ENCODE measurements at places on chromosomes 12 and 14.

- DNase-seq = no peak
Measured at GRCh38 chr12:130394906-130395305, 57.2 kb downstream of the PIWIL1 start.

DNA sequence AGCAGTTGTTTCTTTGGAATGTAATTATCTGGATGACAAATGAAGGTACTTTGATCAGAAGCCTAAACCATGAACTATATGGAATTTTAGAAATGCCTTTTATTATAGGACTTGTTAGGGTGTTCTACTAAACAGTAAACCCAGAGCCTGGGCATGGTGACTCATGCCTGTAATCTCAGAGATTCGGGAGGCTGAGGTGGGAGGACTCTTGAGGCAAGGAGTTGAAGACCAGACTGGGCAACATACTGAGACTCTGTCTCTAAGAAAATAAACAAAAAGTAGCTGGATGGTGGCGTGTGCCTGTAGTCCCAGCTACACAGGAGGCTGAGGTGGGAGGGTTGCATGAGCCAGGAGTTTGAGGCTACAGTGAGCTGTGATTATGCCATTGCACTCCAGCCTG is 23.9 kb downstream of the PALS1 start:
- DNase-seq = no peak

DNA sequence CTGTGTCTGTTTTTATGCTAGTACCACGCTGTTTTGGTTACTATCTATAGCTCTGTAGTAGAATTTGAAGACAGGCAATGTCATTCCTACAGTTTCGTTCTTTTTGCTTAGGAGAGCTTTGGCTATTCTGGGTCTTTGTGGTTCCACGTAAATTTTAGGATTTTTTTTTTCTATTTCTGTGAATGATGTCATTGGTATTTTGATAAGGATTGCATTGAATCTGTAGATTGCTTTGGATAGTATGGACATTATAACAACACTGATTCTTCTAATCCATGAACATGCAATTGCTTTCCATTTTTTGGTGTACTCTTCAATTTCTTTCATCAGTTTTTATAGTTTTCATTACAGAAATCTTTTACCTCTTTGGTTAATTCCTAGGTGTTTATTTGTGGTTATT is 345.2 kb downstream of the TMEM121 start:
- no peak for DNase-seq

DNA sequence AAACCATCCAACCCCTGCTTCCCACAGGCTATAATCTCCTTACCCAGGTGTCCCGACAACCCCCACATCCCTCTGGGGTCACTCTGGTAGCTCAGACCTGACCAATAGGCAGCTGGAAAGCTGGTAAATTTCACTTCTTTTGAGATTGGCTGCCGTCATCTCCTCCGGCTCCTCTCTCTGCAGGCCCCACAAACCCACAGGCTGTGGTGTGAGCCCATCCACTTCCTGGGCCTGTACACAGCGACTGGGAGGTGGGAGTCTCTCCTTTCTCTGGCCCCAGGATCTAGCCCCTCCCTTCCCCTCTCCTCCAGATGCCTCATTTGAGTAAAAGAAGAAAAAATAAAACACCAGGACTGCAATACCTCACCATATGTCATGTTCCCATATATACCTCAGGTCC is 709 bp downstream of the INHBC start:
- no peak for DNase-seq

DNA sequence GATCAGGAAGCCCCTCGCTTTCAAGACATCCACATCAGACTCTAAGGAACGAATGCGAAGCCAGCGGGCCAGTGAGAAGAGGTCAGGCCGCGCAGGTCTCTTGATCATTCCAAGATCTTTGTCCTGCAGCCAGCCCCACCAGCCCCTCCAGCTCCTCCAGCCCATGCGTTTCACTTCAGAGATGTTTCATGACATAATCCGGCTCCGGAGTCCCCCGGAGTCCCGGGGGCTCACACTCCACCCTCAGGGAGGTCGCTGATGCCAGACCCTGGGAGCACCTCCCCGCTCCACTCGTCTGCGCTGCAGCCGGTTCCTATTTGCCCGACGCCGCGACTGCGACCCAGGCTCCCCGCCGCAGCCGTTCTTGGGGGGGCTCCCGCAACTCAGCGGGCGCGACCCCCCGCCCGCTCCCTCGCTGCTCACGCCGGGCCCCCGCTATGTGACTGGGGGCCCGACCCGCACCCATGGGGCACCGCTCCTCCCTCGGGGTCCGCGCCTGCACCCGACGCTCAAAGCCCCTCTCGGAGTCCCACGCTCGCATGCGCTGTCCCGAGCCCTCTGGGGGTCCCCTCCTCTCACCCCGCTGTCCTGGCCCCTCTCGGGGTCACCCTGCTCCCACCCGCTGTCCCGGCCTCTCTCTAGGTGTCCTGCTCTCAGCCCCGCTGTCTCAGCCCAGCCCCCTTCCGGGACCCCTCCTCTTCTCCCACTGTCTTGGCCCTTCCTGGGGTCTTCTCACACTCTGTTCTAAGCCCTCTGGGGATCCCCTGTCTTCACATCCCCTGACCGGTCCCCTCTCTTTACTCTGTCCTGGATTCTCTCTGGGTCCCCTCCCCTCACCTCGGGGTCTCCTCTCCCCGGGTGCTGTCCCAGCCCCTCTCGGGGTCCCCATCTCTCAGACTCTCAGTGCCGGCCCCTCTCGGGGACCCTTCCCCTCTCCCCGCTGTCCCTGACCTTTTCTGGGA is 1.1 kb downstream of the TAOK3 start:
- DNase-seq = no peak

DNA sequence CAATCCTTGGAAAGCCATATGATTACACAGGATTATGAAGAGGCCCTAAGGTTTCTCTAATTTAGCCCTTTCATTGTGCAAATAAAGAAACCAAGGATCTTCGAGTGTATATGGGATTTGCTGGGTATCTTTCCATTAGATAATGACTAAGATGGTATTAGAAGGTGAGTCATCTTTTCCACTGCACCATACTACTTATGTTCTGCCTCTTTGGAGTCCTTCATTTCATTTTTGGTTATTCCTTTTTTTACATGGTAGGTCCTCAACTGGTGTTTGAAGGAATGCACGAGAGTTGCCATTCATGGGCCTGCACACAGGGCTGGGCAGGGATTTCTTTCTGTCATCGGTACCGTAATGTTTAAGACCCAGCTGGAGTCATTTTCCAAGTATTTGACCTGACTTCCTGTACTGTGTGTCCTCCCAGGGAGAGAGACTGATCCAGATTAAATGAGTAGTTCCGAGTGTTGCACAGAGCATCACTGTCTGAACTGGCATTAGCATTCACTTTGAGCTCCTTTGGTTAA is 85.7 kb downstream of the BORCS5 start:
- no peak for DNase-seq

DNA sequence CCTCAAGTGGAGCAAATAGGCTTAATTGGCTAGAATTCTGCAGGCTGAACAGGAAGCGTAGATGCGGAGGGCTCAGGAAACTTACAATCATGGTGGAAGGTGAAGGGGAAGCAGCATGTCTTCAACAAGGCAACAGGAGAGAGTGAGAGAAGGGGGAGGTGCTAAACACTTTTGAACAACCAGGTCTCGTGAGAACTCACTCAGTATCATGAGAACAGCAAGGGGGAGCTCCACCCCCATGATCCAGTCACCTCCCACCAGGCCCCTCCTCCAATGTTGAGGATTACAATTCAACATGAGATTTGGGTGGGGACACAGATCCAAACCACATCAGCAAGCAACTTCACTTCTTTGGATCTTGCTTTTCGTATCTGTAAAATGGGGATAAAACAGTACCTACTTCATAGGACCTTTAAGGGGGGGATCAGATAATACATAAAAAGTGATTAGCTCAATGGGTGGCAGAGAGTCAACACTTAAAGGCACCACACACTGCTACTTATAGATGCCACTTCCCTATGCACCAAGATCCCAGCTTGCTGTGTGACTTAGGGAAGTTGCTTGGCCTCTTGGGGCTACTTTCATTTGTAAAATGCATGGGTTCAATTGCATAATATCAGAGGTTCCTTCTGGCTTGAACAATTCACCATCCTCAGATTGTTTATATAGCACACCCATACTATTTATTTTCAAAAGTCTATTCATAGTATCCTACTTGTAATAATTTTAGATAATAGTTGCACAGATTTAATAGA is 184.8 kb upstream of the RPH3A start:
- peak; percentile 64 for DNase-seq

DNA sequence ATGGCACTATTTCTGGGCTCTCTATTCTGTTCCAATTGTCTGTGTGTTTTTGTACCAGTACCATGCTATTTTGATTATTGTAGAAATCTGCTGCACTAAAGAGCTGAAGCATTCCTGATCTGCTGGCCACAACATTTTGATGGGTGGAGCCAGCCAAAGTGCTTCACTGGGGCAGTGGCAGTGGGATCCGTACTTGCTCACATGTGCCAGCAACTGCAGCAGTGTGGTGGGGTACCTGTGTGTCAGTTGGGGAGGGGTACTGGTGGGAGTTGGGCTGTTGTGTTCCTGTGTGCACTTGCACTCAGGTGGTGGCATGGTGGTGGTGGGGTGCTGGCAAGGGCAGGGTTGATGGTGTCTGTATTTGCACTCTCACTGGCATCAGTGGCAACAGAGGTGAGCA is 204.6 kb upstream of the ALG10 start:
- no peak for DNase-seq

GRCh38 chr12:38782359-38782758 is 123.0 kb downstream of the CPNE8 start:
- peak; percentile 65 for DNase-seq

DNA sequence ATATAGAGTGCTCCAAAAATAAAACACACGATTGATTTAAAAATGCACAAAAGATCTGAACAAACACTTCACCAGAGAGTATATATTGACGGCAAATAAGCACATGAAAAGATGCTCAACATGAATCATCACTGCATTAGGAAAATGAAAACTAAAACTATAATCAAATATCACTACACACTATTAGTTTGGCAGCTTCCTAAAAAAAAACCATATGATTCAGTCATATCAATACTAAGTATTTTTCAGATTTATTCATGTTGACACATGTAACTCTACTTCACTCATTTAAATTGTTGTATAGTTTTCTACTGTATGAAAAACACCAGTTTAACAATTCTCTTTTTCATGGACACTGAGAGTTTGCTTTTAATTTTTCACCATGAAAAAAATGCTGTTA is 41.6 kb downstream of the EXOC5 start:
- DNase-seq = peak; percentile 23

- peak; percentile 92 for DNase-seq
Measured at GRCh38 chr14:68757618-68758081, 35.2 kb downstream of the ZFP36L1 start.

DNA sequence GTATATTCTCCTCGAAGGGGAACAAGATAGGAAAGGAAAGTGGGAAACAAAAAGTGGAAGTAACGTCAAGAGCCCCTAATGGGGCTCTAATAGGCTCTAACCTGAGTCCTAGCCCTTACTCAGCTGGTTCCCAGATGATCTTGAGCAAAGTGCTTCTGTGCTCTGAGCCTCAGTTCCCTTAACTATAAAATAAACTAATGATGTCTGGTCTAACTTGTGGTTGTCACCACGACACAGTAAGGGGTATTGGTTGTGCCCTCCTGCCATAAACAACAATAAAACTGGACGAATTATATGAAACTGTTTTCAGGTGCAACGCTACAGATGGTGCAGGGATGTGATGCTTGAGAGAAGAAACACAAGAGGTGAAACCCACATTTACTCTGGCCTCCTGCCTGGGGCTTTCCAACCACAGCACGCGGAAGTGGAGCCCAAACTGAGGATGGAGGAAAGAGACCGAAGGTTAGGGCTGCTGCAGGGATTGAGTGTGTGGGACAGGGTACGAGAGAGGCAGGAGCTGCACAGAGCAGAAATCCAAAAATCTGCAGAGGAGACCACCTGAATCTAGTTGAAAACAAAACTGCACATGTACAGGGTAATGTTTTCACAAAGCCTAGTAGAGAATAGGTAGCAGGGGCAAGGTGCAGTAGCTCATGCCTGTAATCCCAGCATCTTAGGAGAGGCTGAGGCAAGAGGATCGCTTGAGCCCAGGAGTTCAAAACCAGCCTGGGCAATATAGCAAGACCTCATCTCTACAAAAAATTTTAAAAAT is 45.6 kb upstream of the BCL2L14 start:
- peak; percentile 52 for DNase-seq

DNA sequence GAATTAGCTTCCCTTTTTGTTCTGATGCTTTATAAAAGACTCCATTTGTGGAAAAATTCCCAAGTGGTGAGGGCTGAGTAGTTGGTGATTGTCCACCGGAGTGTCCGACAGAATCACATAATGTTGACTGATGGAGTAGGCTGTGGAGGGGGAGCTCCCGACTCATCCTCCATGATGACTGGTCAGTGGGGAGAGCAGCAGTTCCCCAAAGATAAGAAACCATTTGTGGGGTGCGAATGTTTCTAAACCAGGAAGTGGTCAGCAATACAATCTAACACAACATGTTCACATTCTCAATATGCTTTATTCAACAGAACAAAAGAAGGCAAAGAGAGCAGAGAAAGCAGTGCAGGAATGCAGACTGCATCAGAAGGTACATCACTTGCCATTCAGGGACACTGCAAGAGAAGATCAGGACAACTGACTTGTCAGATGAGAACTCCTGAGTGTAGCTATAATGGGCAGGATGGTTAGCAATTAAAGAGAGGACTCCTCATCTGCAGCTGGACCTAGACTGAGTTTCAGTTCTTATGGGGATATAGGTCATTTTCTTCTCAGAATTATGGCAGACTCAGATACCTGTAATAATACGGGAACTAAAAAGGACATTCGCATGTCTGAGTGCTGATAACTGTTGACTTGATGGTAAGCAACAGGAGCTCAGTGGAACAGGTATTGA is 5.4 kb downstream of the KRT6B start:
- no peak for DNase-seq

DNA sequence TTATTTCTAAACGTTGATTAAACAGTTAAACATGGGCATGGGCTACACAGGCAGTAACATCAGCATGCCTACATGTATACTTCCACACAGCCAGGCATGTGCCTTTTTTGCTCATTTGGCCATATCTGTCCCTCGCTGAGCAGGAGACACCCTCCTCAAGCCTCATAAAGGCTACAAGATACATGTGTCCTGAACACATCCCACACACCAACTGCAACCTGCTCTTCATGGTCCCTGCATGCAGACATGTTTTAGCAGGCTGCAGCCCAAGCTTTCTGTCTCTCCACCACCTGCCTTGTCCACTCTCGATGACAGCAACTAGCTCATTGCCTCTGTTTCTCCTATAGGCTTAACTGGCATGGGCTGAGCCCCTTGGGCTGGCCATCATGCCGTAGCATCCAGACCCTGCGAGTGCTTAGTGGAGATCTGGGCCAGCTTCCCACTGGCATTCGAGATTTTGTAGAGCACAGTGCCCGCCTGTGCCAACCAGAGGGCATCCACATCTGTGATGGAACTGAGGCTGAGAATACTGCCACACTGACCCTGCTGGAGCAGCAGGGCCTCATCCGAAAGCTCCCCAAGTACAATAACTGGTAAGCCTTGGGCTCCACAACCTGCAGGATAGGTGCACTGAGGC is 2.6 kb downstream of the PCK2 start:
- DNase-seq = no peak

- no peak for DNase-seq
Measured at GRCh38 chr14:71521238-71522135, 410.7 kb upstream of the RGS6 start.

- DNase-seq = no peak
Measured at GRCh38 chr12:3661028-3661427, 91.9 kb downstream of the CRACR2A start.
